ENCODE measurements at places on chromosomes 2 and 18. TPM values are rescaled to one million over a fixed set of nuclear protein-coding genes. Genes with fewer than 3 reads are reported as not detected.

DNA sequence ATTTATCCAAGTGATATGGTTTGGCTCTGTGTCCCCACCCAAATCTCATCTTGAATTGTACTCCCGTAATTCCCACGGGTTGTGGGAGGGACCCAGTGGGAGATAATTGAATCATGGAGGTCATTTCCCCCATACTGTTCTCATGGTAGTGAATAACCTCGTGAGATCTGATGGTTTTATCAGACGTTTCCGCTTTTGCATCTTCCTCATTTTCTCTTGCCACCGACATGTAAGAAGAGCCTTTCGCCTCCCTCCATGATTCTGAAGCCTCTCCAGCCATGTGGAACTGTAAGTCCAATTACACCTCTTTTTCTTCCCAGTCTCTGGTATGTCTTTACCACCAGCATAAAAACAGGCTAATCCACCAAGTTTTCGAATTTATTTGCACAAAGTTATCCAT lies 20.3 kb upstream of the CHST10 start:
- no peak for DNase-seq

- no peak for DNase-seq
Observed at GRCh38 chr2:42829671-42830440, 37.5 kb upstream of the HAAO start.

LIMS3 gene
- 0.24 TPM for total RNA-seq

- no peak for DNase-seq
Observed at GRCh38 chr18:58865701-58866065, 1.0 kb downstream of the ZNF532 start.

- DNase-seq: no peak
Observed at GRCh38 chr2:236899146-236899545, 186.5 kb upstream of the COPS8 start.

PTPN4 gene
- 28.8 TPM for total RNA-seq

- no peak for DNase-seq
Observed at GRCh38 chr2:50343150-50343830, 688.6 kb downstream of the NRXN1 start.

- DNase-seq: no peak
Observed at GRCh38 chr2:128457006-128457604, 138.4 kb upstream of the HS6ST1 start.

GRCh38 chr2:167752734-167753133 lies 494.7 kb downstream of the STK39 start:
- DNase-seq: no peak

DNA sequence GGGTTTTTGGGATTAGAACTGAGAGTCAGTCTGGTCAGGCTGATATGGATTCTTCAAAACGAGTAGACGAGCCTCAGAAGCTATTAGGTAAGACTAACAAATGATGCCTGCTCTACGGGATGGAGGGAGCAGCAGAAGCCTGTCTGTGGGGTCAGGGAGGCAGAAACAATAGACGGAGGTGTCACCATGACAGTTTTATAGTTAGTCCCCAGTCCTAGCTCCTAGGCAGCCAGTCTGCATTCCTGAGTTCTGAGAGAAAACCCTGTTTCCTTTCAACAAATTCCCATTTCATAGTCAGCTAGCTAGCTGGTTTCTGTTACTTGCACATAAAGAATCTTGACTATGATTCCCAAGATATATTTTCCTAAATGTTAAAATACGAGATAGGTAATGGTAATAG lies 542.1 kb downstream of the PID1 start:
- no peak for DNase-seq
